ENCODE measurements at places on chromosomes 1 and 21.

DNA sequence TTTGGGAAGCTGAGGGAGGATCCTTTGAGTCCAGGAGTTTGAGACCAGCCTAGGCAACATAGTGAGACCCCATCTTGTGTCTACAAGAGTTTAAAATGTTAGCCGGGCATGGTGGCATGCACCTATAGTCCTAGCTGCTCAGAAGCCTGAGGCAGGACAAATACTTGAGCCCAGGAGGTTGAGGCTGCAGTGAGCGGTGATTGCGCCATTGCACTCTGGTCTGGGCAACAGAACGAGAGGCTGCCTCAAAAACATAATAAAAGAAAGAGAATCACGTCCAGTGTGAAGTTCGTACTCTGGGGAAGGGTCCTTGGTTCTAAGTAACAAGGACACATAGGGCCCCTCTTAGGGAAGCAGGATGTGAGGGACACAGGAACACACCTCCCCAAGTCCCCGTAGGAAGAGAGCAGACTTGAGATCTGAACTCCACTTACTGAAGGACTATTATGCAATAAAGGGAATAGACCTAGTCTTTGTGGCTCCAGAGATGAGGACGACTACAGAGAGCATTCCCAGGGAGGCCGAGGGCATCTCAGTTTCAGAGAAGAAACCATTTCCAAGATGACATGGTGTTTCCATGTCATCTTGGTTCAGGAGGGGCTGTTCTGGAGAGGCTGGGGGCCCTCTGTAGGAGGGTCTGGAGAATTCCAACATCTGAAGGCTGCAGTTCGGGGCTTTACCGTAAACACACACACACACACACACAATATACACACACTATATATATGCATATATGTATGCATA is 10.8 kb upstream of the ENO1 start:
- DNase-seq = no peak

GRCh38 chr1:87295445-87296110 is 33.1 kb upstream of the LMO4 start:
- DNase-seq = no peak

- no peak for DNase-seq
Measured at GRCh38 chr21:26715878-26716506, 129.2 kb downstream of the ADAMTS1 start.

GRCh38 chr1:93588206-93588605 is 93.4 kb downstream of the BCAR3 start:
- DNase-seq = no peak

DNA sequence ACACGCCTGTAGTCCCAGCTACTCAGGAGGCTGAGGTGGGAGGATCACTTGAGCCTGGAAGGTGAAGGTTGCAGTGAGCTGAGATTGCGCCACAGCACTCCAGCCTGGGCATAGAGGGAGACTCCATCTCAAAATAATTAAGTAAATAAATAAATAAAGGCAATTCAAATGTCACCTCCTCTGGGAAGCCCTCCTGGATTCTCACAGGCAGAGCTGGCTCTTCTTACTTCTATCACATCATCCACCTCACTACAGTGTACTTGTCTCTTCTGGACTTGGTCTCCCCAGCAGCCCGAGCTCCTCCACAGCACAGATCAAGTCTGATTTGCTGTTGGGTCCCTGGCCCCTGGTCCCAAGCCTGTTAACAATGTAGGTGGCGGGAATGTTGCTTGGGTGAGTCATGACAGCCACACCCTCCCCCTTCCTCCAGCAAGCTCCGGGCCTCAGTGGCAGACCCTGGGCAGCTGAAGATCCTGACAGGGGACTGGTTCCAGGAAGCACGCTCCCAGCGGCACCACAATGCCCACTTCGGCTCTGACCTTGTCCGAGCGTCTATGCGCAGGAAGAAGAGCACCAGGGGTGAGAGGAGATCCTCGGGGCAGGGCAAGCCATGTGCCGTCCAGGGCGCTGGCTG is 5.3 kb downstream of the SYTL1 start:
- no peak for DNase-seq

DNA sequence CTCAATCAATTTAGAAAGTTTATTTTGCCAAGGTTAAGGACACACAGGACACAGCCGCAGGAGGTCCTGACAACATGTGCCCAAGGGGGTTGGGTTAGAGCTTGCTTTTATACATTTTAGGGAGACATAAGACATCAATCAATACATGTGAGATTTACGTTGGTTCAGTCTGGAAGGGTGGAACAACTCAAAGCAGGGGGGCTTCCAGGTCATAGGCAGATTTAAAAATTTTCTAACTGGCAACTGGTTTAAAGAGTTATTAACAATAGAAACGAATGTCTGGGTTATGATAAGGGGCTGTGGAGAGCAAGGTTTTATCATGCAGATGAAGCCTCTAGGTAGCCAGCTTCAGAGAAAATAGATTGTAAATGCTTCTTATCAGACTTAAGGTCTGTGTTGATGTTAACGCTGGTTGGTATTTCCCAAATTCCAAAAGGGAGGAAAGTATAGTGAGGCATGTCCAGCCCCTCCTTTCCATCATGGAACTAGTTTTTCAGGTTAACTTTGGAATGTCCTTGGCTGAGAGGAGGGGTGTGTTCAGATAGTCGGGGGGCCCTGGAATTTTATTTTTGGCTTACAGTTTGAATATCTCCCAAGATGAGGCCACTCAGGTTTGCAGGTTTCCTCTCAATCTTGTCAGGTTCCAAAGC is 31.0 kb upstream of the TGFBR3 start:
- no peak for DNase-seq

GRCh38 chr1:18820791-18821641 is 38.4 kb downstream of the TAS1R2 start:
- peak; percentile 59 for DNase-seq
